ENCODE measurements at places on chromosomes 7 and 10.
A peak's percentile ranks its signal among the peaks of the same experiment; 100 is the strongest.

DNA sequence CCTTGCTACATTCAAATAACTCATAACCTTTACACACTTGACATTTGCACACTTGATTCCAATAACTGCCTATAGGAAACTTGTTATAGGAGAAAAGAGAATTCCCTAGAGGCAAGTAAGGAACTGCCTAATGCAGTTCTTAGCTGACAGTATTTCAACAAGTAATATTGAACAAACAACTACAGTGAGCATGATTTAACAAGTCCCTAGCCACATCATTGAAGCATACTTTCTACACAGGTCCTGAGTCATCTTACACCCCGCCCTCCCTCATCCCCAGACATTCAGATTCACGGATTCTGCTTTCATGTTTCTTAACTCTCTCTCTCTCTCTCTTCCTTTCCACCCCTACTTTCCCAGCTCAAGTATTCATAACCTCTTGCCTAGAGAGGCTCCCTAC is 153.5 kb downstream of the LSM5 start:
- peak; percentile 73 for DNase-seq

DNA sequence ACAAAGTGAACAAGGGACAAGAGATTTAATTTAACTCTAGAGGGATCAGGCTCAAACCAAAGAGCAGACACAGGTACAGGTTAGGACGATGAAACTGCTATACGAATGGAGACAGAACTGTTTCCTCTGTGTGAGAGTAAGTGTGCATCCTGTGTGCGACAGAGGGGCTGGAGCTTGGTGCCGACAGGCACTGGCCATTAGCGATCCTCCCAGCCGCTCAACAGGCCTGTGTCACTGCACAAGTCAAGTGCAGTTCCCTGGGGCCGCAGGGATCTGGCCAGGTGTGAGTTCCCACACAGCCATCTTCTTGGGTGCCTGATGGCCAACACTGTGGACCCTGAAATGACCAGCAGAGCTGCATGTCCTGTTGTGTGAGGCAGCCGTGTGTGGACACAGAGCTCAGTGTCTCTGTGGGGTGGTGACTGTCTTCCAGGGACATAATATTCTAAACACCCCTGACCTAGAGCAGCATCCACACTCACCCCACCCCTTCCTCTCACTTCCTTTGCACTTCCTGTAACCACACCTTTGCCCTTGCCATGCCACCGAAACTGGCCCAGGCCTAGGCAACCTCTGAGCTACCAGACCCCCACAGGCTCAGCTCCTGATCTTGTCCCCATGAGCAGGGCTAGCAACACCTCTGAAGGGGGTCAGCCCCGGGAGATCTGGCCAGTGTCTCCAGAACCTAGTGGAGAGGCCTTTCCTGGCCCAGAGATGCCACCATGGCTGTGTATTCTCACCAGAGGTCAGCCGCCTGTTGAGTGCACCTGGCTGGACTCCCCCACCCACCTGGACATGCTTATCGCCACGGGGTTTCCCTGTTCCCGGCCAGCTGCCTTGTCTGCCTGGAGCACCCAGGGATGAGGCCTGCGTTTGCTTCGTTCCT is 11.7 kb upstream of the TBRG4 start:
- DNase-seq: no peak

DNA sequence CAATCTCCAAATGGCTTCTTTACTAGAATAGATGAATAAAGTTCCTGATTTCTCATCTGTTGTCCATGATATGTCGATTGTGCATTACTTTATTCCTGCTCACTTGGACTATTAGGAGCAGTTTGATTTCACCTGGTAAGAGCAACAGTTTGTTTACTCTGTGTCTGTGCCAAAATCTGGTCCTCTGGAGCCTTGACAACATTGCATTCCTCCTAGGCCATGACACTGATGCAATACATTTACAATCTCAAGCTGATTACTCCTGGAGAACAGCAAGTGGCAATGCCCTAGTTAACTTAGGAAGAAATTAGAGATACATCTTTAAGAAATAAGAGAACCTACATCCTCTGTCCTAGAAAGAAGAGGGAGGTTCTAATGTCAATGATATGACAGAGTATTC is 71.8 kb downstream of the SGCE start:
- no peak for DNase-seq

GRCh38 chr10:101672536-101672935 is 22.4 kb downstream of the FBXW4 start:
- DNase-seq: no peak

- DNase-seq: no peak
Observed at GRCh38 chr7:103412151-103412550, 33.9 kb downstream of the SLC26A5 start.

GRCh38 chr7:86963599-86964230 is 95.7 kb downstream of the ELAPOR2 start:
- DNase-seq: no peak

- DNase-seq: no peak
Observed at GRCh38 chr10:30987463-30987862, 44.2 kb downstream of the ZNF438 start.

DNA sequence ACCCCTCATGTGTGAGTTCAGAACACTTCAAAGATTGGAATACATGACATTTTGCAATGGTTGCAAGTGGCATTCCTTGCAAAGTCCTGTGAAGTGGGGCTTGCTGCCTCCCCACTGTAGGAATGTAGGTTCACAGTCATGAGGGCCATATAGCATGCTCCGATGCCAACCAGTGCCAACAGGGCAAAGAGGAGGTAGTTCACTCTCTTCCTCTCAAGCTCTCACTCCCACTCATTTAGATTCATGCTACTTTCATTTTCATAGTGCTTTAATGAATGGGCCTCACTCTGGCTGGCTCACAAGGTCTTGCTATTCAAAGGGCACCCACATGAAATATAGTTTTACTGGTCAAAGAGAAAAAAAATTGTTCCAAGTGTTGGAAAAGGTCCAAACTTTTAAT is 169.9 kb upstream of the AOAH start:
- DNase-seq: no peak

DNA sequence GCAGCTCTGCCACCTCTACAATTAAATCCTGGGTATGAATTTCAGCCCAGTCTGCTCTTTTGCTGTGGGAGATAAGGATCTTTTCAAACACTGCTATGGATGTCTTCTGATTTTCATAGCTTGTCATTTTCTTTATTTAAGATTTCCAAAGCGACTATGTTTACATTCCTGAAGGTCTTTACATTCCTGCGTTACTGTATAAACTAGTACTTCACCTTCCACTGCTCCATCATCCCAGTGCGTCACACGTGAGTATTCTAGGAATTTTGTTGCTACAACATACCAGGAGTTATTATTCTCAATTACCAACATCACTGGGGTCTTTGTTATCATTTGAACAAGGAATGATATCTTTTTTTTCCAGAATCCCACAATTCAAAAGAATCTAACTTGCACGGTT is 944.7 kb downstream of the SORCS3 start:
- no peak for DNase-seq

Data from RPMI7951 (cell line).